ENCODE measurements at places on chromosomes 3 and 15.
A peak's percentile ranks its signal among the peaks of the same experiment; 100 is the strongest.

DNA sequence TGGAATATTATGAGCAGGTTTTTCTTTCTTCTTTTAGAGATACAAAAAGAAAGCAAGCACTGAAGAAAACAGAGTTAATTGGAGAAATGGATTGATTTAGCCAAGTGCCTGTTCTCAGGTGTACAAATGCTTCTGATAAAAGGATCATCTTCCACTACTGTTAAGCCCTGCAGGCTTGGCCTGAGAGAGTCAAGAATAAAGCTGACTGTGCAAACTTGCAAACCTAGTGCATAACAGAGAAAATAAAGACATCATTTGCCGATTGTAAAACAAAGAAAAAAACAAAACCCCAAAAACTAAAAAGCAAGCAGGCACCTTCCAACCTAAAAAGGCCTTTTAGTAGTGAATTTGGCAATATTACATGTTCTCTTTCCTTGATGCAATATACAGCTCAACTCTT lies 78.0 kb upstream of the CCDC80 start:
- no peak for DNase-seq

DNA sequence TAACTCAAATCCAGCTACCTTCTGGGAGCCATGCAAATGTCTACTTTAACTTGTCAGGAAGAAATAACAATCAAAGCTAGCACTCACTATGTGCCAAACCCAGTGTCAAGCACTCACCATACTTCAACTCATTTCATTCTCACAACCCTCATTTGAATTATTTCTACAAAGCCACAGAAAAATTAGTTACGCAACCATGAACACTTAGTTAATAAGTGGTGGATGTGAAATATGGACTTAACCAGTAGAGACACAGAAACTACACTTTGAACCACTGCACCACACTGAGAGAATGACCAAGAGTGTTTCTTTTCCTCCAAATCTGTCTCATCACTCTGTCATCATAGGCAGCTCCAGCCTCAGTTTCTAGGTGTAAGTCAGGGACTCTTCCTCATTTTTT lies 91.0 kb upstream of the MBNL1 start:
- DNase-seq: no peak

DNA sequence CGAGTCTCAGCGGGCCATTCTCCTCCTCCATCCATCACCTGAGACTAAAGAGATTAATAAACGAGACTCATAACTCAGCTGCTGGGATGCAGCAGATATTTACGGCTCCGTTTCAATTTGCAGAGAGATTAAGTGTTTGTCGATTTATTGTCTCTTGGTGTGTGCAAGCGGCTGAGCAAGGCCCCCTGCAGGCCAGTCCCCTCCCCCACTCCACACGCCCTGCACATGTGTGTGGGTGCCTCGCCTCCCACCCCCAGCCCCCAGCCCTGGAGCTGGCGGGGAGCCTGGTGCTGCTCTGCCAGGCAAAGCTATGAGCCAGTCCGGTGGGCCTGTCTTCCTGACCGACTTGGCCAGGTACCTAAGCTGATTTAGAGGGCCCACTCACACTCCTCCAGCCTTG lies 63.0 kb downstream of the CYP11A1 start:
- DNase-seq: no peak

- DNase-seq: no peak
Measured at GRCh38 chr15:68080334-68080733, 26.2 kb downstream of the PIAS1 start.

DNA sequence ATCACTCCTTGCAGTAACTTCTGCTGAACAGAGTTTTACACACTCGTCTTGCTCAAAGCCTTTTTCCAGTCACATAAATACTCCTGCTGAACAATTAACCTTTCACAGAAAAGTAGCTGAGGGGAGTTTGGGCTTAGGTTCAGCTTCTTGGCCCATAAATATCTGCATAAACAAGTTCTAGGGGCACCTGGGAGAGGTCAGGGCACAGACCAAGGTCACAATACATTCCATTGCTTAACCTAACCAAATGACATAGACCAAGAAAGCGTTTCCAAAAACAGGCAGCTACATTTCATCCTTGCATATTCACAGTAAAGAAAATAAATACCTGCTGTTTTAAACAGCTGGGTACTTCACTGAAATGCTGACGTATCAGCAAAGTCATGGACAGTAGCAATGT lies 101.3 kb downstream of the THRB start:
- DNase-seq: no peak

DNA sequence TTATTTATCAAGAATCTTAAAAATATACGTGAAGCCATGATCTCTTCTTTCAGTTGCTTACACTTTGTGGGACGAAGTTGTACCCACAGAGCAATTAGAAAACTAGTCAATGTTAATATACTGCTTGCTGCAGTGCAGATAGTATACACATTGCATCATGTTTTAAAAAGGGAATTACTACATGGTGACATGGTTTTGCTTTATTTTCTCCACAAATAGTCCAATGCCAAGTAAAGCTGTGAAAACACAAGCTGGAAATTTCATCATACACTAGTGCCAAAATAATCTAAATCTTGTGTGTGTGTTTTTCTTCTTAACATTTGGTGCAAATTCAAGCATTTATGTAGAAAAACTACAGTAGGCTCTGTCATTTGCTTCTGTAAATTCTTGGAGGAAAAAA lies 233.0 kb downstream of the EPHA3 start:
- DNase-seq: no peak

- DNase-seq: no peak
Measured at GRCh38 chr3:123031051-123031450, 3.5 kb upstream of the SEMA5B start.

DNA sequence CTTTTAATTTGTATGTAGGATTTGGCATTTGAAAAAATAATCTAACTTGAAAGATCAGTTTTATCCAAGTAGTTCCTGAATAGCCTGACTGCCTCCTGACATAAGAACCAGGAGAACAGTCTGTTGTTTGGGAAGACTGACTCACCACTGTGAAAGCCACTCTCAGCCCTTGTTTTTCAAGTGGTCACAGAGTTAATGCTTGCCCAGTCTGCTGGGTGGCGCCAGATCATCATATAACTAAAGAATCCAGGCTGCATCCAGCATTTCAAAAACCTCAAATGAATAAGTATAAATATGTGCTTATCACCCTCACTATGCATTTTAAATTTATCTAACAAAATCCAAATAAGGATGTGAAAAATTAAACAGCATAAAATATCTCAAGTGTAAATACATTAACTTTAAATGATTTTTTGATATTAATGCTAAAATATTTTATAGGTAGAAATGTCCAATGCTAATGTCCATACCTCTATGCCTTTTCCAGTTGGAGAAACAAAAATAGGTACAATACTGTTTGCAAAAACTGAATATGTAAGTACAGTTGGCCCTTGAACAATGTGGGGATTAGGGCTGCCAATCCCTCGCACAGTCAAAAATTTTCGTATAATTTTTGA lies 26.9 kb upstream of the ZBBX start:
- DNase-seq: peak; percentile 56

DNA sequence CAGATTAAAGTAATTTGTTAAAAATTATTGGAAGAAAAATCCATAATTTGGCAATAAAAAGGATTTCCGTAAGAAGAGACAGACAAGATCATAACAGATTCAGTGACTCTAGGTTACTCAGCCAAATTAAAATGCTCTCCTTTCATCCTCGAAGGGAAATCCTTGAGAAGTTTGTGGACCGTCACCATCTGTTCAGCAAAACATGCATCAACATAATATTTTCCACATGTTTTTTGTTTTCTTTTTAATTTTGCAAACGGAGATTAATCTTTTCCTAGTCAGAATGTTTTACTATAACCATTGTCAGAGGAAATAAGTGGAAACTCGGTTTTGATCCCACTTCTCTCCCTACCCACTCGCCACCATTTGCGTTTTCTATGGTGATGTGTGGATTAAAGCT lies 128.3 kb downstream of the TMCO5A start:
- no peak for DNase-seq

DNA sequence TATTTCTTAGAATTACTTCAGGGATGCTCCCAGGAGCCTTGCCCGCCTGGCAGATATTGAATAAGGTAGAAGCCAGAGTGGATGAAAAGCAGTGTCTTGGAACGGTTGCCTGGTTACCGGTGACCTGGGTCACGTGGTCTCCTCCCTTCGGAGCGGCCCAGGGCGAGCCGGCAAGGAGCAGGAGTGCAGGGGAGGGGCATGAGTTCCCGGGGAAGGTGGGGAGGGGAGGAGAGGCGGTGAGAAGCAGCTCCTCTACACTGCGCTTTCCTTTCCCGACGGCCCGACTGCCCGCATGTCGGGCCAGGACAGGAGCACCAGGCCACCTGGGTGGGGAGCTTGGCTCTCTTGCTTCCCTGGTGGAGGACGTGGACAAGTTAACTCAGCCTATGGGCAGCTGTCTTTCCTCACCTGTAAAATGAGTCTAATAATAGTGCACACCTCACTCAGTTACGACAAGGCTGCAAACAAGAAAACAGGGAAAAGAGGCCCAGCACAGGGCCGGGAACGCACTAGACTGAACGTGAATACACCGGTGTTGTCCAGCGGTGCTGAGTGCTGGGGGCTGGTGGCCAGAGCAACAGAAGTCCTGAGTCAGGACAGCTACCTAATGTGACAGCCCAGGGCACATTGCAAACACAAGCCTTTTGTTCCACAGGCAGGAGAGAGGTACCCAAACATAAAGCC lies 198.3 kb downstream of the ADAMTS9 start:
- DNase-seq: peak; percentile 19

DNA sequence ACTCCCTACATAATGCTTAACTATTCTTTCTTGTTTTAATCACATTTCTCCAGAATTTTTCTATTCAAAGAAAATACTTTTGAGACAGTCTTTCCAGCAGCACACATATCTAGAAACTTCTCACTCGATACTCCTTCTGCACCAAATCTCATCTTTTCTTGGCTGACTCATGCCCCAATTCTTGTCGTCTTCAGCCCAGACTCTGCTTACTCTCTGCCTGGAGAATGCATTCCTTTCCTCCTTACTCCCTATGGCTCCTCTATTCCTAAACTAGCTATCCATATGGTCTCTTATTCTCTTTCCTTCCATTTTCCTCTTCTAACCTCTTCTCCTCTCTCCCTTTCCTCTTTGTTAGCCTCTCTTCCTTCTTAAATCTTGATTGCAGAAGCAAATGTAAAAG lies 158.7 kb downstream of the GBE1 start:
- DNase-seq: no peak

DNA sequence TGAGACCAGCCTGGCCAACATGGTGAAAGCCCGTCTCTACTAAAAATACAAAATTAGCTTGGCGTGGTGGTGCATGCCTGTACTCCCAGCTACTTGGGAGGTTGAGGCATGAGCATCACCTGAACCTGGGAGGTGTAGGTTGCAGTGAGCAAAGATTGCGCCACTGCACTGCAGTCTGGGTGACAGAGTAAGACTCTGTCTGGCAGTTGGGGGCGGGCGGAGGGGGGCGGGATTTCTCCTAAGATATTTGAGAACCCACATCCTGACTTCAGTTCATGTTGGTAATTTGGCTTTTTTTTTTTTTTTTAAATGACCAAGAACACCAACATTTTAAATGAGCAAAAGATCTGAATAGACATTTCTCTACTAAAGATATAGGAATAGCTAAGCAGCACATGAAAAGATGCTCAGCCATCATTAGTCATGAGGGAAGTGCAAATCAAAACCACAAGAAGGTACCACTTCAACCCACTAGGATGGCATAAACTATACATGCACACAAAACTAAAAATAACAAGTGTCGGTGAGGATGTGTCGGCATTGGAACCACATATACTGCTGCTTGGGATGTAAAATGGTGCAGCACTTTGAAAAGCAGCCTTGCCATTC lies 75.6 kb upstream of the LMOD3 start:
- no peak for DNase-seq

- no peak for DNase-seq
Measured at GRCh38 chr3:121992601-121993560, 29.2 kb downstream of the ILDR1 start.

DNA sequence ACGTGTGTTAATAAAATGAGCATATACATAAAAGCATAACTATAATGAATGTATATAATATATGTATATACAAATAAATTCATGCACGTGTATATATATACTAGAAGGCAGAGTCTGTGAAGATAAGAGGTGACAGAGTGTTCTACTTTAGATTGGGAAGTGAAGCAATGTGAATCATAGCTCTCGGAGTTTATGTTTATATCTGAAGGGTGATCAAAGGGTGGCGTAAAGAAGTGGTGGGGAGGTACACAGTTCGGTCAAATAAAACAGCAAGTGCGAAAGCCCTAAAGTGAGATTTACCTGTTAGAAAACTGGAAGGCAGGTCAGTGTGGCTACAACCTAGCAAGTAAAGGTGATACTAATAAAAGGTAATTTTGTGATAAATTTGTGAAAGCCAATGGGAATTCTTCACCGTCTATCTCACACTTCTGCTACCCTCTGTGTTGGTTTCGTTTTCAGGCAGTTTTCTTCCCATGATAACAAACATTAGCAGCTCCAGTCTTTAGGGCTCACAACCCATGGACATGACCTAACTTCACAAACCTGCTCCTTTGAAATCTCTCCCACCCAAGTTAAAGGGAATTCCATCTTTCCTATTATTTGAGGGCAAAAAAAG lies 46.7 kb upstream of the BCHE start:
- no peak for DNase-seq

DNA sequence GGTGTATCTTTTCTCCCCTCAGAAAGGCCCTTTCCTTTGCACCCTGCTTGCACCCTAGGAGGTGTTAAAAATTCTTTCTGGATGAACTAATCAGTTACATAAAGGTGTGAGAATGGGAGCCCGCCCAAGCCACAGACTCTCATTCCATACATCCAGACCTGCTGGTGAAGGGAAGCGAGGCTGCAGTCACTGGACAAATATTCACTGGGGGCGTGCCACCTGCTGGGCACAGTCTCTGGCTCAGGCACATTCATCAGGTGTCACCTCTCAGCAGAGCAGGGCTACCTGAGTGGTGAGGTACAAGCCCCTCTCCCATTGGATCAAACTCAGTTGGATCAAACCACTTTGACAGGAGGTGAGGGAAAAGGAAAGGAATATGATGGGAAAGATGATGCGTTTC lies 52.0 kb downstream of the NTRK3 start:
- no peak for DNase-seq

GRCh38 chr3:195075199-195075940 lies 195.6 kb downstream of the XXYLT1 start:
- DNase-seq: no peak

- no peak for DNase-seq
Measured at GRCh38 chr3:146968204-146968651, 363.1 kb upstream of the PLSCR5 start.

DNA sequence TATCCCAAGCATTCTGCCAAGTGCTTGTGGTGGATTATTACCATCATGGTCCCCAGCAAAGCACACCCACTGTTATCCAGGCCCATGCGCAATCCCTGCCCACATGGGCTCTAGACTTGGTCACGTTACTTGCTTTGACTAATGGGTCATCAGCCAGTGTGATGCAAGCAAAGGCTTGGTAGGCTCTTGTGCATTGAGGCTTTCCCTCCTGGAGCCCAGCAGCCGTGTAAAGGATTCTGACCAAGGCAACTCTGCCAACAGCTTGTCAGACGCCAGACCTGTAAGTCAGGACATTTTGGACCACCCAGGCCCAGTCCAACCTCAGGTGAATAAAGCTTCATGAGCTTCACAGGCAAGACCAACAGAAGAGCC lies 93.9 kb downstream of the ABHD5 start:
- no peak for DNase-seq

- no peak for DNase-seq
Measured at GRCh38 chr3:33061782-33062181, 35.2 kb downstream of the GLB1 start.

- DNase-seq: no peak
Measured at GRCh38 chr3:15055019-15055557, 10.0 kb downstream of the MRPS25 start.

GRCh38 chr3:10470120-10471053 lies 35.0 kb downstream of the ATP2B2 start:
- no peak for DNase-seq

- no peak for DNase-seq
Measured at GRCh38 chr3:170797685-170798084, 72.3 kb downstream of the RPL22L1 start.

GRCh38 chr3:194141415-194142155 lies 5.6 kb downstream of the HES1 start:
- DNase-seq: peak; percentile 73

All from nucleus accumbens (tissue), 56 donors.